ENCODE measurements at places on chromosomes 13 and 19.

DNA sequence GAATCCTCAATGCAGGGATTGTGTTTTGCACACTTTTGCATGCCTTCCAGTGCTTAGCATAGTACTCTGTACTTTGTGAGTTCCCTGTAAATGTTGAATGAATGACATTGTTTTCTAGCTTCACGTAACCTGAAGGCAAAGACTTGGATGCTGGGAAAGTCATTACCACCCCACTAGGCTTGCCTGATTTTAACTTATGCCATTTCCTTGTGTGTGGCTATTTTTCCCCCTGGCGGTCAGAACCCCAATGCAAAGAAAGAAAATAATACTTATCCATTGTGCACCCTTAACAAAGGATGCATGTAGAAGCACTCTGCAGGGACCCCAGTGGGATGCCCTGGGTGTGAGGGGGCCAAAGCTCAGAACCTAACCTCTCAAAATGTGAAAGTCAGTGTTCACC is 1.2 kb upstream of the ENOX1 start:
- no peaks in the 10 kb centered on the region for H3K36me3 ChIP-seq
- H3K27me3 ChIP-seq: peaks cover 55% of the 10 kb centered on the region
- no peak for DNase-seq
- H3K27ac ChIP-seq: no peak overlapping the region
- H3K4me3 ChIP-seq: peak overlapping the region; percentile 84
- peaks cover 17% of the 10 kb centered on the region for H3K4me1 ChIP-seq

GRCh38 chr13:86098511-86098910 is 299.3 kb upstream of the SLITRK6 start:
- no peak overlapping the region for H3K27ac ChIP-seq
- no peaks in the 10 kb centered on the region for H3K36me3 ChIP-seq
- H3K27me3 ChIP-seq: no peaks in the 10 kb centered on the region
- H3K4me3 ChIP-seq: no peak overlapping the region
- no peak for DNase-seq
- H3K4me1 ChIP-seq: no peaks in the 10 kb centered on the region

GRCh38 chr19:32041681-32042292 is 303.6 kb upstream of the ZNF507 start:
- H3K4me1 ChIP-seq: peaks cover 15% of the 10 kb centered on the region
- H3K27me3 ChIP-seq: peaks cover 51% of the 10 kb centered on the region
- peak overlapping the region; percentile 90 for H3K4me3 ChIP-seq
- DNase-seq: peak; percentile 72
- no peaks in the 10 kb centered on the region for H3K36me3 ChIP-seq

- H3K4me1 ChIP-seq: peaks cover 13% of the 10 kb centered on the region
- H3K4me3 ChIP-seq: peak overlapping the region; percentile 71
- no peaks in the 10 kb centered on the region for H3K36me3 ChIP-seq
- peak; percentile 82 for DNase-seq
- H3K27me3 ChIP-seq: peaks cover 85% of the 10 kb centered on the region
- peak overlapping the region; percentile 16 for H3K27ac ChIP-seq
Observed at GRCh38 chr19:3047496-3048189, 14.7 kb downstream of the TLE5 start.

DNA sequence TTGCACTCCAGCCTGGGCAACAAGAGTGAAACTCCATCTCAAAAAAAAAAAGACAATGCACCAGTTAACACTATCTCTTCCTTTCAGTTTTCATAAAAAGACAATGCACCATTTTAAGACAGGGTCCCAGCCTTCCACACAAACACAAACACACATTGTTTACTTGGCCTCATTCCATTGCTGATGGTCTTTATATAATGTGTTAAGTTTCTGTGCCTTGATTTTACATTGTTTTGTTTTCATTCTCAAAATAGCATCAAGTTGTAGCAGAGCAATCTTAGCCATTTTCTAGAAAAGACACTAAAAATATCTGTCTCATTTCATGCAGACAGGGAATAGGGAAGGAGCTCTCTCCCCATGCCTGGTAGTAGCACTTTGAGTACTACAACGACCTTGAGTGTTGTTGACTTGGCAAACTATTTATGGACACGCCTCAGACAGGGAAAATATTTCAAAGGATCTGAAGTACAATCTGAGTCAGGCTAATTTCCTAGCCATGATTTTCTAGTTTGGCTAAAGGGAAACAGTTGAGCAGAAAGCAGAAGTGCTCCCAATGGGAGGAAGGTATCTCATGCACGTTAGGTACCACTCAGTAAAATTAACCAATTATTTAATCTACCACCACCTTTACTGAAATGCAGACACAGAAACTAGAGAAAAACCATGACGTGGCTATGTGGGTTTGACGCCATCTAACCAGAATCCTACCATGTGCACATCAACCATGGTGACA is 120.6 kb downstream of the ABCC4 start:
- no peak overlapping the region for H3K27ac ChIP-seq
- peaks cover 32% of the 10 kb centered on the region for H3K36me3 ChIP-seq
- no peaks in the 10 kb centered on the region for H3K27me3 ChIP-seq
- no peak for DNase-seq
- H3K4me3 ChIP-seq: no peak overlapping the region

- H3K27ac ChIP-seq: no peak overlapping the region
- peaks cover 39% of the 10 kb centered on the region for H3K36me3 ChIP-seq
- H3K4me3 ChIP-seq: no peak overlapping the region
- peak; percentile 54 for DNase-seq
- peaks cover 3% of the 10 kb centered on the region for H3K27me3 ChIP-seq
Observed at GRCh38 chr19:19134687-19135158, 3.6 kb downstream of the TMEM161A start.

GRCh38 chr19:42199440-42200115 is 17.9 kb downstream of the DEDD2 start:
- no peak overlapping the region for H3K4me3 ChIP-seq
- peaks cover 46% of the 10 kb centered on the region for H3K36me3 ChIP-seq
- peak overlapping the region; percentile 80 for H3K27ac ChIP-seq
- DNase-seq: no peak

DNA sequence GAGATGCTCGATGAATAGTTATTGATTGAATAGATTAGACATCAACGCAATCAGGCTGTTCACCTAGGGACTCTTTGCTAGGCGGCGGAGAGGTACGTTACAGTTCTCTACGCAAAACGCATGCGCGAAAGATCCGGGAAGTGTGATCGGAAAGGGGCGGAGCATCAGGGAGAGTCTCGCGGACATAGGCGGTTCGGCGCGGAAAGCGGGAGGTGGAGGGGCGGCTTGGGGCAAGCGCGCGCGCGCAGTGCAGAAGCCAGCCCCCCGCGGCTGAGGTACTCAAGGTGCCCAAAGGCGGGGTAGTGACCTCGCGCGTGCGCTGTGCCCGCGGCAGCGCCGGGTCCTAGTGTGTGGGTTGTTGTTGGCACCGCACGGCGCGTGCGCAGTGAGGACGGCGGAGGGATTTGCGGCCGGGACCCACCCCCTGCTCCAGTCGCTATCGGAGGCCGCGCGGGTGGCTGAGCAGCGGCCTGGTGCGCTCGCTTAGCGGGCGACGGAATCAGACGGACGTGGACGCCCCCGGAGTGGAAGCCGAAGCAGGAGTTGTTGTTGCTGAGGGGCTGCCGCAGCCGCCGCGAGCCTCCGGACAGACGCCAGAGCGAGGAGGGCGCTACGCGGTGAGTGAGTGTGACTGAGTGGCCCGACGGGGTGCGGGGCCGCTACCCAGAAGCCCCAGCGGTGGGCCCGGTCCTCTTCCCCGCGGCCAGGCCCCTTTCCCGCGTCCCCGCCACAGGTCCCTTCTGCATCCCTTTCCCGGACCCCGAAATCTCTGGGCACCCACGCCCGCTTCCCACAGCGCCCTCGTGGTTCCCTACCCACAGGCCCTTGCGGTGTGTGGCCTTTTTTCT is at the start of gene SNRNP70:
Gene SNRNP70, plus strand, starts transcription at position 432 of the 848 bp plus-strand sequence. CDS start 964 bp downstream, outside the sequence.
- H3K27me3 ChIP-seq: peaks cover 27% of the 10 kb centered on the region
- DNase-seq: peak; percentile 99
- H3K27ac ChIP-seq: peak within 1 kb of the TSS; percentile 96
- peaks cover 39% of the 10 kb centered on the region for H3K4me1 ChIP-seq
- H3K4me3 ChIP-seq: peak within 1 kb of the TSS; percentile 98

DNA sequence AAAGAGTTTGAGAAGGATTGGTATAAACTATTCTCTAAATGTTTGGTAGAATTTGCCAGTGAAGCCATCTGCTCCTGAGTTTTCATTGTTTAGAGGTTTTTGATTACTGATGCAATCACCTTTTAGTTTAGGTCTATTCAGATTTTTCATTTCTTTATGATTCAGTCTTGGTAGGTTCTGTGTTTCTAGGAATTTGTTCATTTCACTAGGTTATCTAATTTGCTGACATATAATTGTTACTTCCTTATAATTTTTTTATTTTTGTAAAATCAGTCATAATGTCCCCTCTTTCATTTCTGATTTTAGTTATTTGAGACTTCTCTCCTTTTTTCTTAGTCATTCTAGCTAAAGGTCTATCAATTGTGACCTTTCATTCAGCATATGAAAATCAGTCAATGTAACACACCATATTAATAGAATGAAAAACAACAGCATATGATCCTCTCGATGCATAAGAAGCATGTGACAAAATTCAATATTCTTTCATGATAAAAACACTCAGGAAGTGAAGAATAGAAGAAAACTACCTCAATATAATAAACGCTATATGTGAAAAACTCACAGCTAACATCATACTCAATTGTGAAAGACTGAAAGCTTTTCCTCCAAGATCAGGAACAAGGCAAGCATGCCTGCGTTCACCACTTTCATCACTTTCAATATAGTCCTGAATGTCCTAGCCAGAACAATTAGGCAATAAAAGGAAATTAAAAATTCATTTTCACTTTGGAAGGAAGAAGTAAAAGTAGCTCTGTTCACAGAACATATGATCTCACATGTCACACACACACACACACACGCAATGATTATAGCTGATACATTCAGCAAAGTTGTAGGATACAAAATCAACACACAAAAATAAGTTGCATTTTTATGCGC is 149.1 kb downstream of the COG6 start:
- peaks cover 5% of the 10 kb centered on the region for H3K27me3 ChIP-seq
- H3K36me3 ChIP-seq: peaks cover 5% of the 10 kb centered on the region
- H3K27ac ChIP-seq: no peak overlapping the region
- H3K4me3 ChIP-seq: no peak overlapping the region
- no peak for DNase-seq
- H3K4me1 ChIP-seq: no peaks in the 10 kb centered on the region

DNA sequence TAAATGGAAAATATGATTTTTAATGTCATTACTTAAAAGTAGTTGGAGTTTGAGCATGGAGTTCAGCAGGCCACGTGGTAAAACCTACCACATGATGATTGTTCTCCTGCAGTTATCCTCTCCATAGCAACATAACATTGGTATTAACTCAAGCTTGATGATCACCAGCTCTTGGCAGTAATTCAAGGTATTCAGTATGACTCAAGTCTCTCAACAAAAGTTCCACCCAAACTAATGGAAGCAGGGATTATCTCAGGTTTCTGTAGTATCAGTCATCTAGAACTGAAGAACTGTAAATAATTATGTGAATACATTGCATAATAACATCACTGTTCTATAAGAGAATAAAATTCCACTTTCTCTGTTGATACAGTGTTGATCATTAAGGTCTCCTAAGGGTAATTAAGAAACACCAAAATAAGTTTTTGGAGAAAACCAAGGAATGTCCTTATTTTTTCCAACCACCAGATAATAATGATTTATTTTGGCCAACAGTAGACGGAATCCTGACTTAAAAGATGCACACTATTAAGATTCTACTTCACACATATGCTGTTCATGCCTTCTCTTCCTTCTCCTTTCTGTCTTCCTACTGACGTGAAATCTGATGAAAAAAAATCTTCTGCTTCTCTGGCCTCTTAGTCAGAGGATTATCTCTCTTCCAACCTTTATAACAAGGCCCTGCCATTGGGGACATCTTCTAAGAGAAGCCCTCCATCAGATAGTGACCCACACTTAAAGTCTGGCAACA is 1092.3 kb downstream of the EFNB2 start:
- no peak overlapping the region for H3K4me3 ChIP-seq
- peaks cover 4% of the 10 kb centered on the region for H3K27me3 ChIP-seq
- no peak for DNase-seq
- H3K4me1 ChIP-seq: no peaks in the 10 kb centered on the region
- no peak overlapping the region for H3K27ac ChIP-seq

GRCh38 chr13:94674609-94675348 is 37.6 kb downstream of the SOX21 start:
- H3K27me3 ChIP-seq: peaks cover 50% of the 10 kb centered on the region
- H3K4me3 ChIP-seq: no peak overlapping the region
- peak; percentile 75 for DNase-seq
- no peak overlapping the region for H3K27ac ChIP-seq
- H3K36me3 ChIP-seq: no peaks in the 10 kb centered on the region

DNA sequence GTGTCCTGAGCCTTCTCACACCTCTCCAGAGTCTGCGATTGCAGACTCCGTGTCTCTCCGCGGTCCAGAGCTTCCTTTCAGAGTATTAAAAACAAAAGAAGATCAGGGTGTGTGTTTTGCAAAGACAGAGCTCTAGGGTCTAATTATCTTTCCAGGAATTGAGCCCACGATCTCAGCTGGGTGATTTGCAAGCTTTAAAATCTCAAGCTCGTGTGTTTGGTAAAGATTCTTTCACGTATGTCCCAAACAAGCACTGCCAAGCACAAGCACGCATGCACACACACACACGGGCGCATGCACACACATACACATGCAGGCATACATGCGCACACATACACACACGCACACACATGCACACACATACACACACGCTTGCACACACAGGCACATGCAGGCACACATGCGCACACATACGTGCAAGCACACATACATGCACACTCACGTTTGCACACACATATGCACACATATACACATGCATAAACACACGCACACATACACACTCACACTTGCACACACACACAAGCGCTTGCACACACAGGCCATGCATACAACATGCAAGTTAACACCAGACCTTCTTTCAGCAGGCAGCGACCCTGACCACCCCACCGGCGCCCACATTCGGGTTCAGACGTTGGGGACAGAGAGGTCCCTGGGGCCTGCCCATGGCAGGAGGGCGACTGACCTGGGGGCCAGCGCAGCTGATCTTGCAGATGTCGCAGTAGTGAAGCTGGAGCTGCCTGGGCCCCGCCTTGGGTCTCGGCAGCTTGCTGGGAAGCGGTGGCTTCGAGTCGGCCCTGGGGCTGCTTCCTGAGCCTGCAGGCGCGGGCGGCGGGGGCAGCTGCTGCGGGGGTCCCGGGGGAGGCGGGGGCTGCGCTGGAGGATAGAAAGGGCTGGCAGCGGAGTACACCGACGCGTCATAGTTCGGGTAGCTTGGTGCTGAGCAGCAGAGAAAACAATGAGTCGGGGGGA is 37.9 kb downstream of the ZFR2 start:
- H3K4me3 ChIP-seq: no peak overlapping the region
- peak overlapping the region; percentile 32 for H3K27ac ChIP-seq
- peaks cover 7% of the 10 kb centered on the region for H3K27me3 ChIP-seq

- no peaks in the 10 kb centered on the region for H3K36me3 ChIP-seq
- peak overlapping the region; percentile 92 for H3K27ac ChIP-seq
- H3K27me3 ChIP-seq: peaks cover 19% of the 10 kb centered on the region
- peaks cover 90% of the 10 kb centered on the region for H3K4me1 ChIP-seq
Observed at GRCh38 chr13:51000061-51000460, 90.5 kb downstream of the RNASEH2B start.

Data from nephron progenitor cell (in vitro differentiated cells).